ENCODE measurements at places on chromosomes 7 and 10.

DNA sequence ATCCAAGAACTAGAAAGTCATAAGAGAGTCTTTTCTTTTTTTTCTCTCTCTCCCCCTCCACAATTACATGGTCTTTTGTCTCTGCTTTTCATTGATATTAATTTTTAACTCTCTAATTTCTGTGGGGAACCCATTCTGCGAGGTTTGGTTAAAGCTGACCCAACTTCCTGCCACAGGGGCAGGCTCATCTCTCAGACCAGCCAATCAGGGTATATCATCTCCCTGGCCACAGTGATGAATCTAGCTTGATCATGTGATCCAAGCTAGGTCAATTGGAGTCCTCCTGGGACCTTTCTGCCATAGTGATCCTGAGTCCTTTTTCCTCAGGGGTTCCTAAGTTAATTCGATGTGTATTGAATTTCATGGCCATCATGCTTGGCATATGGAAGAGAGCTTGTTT, 38.0 kb upstream of the TRUB1 start:
- DNase-seq, result no peak

GRCh38 chr10:83166344-83166743, 973.0 kb upstream of the GHITM start:
- DNase-seq, result no peak

- DNase-seq, result no peak
These were observed 141.1 kb upstream of the ITGB1 start for GRCh38 chr10:33098951-33099663.

DNA sequence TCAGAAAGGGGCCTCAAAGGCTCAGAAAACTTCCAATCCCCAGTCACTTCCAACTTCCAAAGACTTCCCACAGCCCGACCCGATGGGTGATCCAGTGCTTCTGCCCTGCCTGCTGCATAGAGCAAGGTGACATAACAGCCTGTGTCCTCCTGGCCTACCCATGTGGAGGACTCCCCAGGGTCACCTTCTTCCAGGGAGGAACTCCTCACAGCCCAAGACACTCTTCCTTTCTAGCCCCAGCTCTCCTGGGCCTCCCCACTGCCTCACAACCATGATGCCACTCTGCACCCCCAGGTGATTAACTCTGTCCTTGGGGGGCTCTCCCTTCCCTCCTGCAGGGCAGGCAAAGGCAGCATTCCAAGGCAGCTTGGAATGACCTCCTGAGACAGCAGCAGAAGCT, 158.4 kb upstream of the PDE1C start:
- no peak for DNase-seq

DNA sequence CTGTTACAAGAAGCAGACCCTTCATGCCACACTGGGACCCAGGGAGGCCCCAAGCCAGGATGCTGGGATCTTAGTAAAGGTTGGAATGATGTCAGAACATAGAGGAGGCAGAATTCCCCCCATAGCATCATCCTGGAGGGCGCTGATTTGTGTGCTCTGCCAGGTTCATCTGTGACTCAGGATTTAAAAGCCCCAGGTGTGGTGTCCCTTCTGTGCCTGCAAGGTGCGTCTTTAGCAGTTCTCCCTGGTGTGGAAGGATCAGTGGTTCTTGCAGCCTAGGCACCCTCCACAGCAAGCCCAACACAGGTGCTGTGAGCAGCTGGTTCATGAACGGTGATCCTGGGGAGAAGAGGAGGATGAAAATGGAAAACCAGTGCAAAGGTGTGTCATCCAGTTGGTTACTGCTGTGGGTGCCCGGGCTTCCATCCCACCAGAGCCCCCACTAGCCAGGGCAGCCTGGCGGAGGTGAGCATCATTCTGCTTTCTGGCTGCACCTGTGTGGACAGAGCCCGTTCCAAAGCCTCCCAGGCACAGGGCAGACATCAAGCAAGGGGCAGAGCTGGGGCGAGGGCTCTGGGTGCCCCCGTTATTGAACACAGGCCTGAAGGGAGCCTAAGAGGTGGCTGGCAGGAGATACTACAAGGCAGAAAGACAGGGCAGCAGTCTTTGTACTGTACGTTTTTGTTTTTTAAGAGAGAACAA, 49.5 kb downstream of the IKZF1 start:
- DNase-seq, result no peak

DNA sequence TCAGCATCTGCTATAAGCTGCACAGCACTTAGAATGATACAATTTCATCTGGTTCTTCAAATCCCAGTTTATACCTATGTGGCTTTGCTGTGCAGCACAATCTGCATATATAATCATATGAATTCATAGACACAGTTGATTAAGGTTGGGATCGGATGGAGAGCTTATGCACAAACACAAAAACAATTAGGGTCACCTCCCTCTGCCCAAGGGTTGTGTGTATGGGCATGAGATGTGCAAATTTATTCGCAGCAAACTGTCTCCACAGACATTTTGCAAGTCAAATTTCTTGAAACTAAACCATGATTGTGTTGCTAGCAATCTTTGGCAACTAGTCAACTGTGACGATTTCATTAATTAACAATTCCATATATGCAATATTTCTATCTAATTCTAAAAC, 955.7 kb downstream of the SORCS3 start:
- no peak for DNase-seq

- no peak for DNase-seq
These were observed 44.1 kb upstream of the TARP start for GRCh38 chr7:38317515-38317914.
